ENCODE measurements at places on chromosomes 2 and 18.

DNA sequence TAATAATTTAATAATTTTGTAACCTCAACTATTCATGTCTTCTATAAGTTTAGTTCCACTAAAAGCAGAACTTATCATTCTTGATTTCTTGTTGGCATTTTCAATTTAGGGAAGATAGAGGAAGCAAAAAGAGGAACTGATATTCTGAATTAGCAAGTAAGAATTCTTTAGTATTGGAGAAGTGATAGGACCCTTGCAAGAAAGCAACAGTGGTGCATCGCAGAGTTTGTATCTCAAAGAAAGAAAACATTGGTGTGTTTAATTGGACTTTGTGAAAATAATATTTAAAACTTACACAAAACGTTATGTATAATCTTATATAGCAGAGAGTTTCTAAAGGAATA, 36.5 kb upstream of the TNFRSF11A start:
- no peak for DNase-seq

- no peak for DNase-seq
Measured at GRCh38 chr2:23624378-23624777, 239.4 kb downstream of the KLHL29 start.

DNA sequence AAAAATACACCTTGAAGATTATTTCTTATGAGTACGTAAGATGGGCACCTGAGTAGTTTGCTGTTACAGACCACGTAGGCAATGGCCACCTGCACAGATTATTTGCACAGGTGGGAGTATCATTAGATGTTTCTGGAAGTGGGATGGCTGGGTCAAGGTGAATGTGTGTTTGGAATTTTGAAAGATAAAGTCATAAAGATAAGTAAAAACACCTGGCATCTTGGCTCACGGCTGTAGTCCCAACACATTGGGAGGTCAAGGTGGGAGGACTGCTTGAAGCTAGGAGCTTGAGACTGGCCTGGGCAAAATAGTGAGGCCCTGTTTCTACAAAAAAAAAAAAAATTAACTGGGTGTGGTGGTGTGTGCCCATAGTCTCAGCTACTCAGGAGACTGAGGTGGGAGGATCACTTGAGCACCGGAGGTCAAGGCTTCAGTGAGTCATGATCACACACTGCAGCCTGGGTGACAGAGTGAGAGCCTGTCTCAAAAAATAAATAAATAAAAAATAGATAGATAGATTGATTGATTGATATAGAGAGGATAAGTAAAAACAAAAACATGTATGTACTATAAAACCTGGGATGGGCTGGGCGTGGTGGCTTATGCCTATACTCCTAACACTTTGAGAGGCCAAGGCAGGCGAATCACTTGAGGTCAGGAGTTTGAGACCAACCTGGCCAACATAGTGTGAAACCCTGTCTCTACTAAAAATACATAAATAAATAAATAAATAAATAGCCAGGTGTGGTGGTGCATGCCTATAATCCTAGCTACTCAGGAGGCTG, 30.4 kb downstream of the ODC1 start:
- no peak for DNase-seq

DNA sequence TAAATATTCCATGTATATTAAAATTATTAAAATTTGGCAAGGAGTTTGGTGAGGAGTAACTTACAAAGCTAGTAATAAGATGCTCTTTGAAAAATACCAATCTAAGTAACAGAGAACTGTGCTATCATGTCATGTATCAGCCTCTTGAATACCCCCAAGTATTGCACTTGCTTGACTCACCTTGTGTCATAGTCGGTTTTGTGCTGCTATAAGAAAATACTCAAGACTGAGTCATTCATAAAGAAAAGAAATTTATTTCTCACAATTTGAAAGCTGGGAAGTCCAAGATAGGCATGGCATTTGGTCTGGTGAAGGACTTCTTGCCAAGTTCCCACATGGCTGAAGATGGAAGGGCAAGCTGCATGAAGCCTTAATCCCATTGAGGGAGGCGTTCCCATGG, 179.2 kb downstream of the MEMO1 start:
- no peak for DNase-seq

GRCh38 chr2:161122772-161123530, 37.3 kb upstream of the TANK start:
- DNase-seq, result no peak

- DNase-seq, result no peak
Measured at GRCh38 chr2:224393157-224393872, 8.6 kb downstream of the FAM124B start.

Data from NCI-H345 (cell line).